ENCODE measurements at places on chromosomes 16 and 17.

DNA sequence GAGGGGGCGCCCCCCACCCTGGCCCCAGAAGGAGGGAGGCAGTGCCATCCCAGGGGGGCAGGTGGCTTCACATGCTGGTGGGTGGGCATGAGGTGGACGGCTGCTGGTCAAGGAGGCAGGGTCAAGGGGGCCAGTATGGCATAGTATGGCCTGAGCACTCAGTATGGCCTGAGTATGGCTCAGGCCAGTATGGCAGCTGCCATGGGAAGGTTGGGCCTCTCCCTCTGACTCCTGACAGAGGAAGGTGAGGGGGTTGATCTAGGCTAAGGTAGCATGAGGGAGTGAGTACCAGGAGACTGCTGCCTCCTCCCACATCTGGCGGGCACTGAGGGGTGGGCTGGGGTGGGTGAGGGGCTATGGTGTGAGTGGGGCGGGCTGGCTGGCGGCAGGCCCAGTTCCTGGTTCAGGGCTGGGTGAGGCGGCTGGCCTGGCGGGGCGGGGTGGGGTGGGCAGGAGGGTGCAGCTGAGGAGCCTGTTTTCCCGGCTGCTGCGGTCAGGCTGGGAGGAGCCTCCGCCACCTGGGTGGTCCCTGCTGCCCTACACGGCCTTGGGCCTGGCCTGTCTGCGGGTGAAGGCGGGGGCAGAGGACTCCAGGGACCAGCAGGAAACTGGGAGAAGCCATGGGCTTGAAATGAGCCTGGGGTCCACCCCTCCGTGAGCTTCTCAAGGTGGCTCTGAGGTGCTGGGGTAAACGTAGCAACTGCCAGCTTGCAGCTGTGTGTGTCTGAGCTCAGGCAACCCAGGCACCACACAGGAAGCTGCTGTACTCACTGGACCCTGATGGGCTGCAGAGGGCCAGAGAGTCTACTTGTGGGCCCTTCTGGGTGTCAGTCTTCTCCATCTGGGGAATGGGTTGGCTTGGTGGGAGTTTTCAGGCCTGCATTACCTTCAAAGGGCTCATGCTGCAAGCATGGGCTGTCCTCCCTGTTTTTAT lies 57.0 kb downstream of the RAI1 start:
- peak; percentile 59 for DNase-seq

- no peak for DNase-seq
Observed at GRCh38 chr16:9105189-9105588, 13.7 kb downstream of the HAPSTR1 start.

- no peak for DNase-seq
Observed at GRCh38 chr16:14445937-14446715, 183.9 kb downstream of the PARN start.

DNA sequence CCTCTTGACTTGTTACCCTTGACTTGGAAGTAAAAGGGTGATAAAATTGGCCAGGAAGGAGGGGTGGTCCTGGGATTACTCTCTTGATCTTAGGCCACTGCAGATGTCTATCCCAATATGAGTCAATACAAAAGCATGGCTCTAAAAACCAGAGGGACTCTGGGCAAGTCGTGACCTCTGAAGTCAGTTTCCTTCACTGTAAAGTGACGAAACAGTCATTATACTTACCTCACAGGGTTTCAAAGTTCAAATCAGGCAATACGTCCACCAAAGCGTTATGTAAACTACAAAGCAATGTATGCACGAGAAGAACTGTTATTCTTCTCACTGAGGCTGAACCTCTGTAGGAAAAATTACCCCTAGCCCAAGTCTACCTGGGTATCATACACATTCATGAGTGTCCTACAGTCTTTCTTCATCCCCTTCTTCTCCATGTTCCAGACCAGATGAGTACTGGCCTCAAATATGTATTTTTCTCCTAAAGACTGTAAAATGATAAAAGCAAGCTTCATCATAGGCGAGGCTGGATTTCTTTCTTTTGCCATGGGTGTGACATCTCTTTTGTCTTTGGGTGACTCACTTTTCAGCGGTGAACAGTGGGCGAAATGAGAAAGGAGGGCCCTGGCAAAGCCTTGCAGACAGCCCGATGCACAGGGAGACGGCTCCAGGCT lies 34.5 kb upstream of the CLEC18B start:
- no peak for DNase-seq

DNA sequence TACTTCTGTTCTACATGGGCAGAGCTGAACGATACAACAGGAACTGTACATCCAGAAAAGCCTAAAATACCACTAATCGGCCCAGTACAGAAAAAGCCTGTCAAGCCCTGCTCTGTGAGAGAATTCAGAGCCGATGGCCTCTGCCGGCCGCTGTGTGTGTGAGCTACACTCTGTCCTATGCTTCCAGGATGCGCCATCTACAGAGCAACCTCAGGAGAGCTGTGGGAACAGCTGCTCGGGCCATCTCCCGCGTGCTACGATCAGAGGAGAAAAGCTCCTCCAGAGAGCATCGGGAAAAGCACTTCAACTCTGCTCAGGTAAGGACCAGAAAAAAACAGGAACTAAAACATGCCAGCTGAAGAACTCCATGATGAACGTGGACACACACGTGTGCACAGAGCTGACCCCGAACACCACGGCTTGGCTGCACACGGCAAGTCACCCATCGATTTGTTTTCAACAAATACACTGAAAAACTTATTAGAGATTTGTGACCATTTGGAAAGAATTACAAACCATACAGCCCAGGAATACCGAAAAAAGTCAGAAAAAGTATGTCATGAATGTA lies 115.9 kb downstream of the ANKRD11 start:
- DNase-seq: no peak

DNA sequence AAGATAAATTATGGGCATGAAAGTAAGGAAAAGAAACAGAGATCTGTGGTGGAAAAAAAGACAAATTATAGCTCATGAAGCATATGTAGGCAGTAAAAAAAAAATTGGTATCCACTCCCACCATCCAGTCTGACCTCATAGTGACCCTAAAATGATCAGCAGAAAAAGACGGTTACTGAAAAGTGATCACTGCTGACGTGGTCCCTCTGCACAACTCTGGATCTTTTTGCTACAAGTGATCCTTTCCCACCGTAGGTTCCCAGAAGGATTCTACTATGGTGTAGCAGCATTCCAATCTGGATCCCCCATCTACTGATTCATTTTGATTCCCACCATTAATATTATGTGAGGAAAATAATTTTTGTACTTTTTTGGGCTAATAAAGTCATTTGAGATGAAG lies 10.9 kb upstream of the CHST6 start:
- DNase-seq: no peak

- no peak for DNase-seq
Observed at GRCh38 chr17:27553019-27553511, 77.9 kb upstream of the LGALS9 start.

DNA sequence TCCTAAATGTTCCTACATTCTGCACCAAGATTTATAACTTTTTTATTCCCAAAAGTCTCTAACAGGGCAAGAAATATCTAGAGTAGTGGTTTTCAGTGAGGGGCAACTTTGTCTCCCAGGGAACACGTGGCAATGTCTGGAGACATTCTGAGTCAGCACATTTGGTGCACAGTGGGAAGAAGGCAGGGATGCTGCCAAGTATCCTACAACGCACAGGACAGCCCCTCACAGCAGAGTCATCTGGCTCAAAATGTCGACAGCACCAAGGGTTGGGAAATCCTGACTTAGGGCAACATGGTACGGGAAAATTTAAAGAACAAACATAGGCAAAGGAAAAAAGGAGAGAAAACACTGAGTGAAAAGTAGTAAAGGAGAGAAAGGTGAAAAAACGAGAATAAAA lies 61.8 kb downstream of the SMG6 start:
- no peak for DNase-seq

DNA sequence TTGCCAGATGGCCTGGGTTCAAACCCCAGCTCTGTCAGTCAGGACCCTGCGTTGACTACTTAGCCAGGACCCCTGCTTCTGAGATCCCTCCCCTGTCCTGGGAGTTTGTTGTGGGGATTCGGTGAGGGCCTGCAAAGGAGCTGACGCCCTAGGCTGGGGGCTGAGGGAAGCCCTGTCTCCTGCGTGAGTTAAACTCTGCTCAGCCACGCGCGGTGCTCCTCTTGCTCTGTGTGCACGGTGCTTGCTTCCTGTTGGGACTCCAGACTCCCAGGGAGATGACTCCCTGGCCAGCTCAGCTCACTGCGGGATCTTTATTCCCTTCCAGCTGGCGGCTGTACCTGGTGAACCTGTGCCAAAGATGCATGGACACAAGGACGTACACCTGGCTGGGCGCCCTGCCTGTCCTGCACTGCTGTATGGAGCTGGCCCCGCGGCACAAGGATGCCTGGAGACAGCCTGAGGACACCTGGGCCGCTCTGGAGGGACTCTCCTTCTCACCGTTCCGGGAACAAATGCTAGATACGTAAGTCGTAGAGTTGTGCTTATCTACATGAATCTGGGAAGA lies 37.4 kb downstream of the RNF213 start:
- no peak for DNase-seq

DNA sequence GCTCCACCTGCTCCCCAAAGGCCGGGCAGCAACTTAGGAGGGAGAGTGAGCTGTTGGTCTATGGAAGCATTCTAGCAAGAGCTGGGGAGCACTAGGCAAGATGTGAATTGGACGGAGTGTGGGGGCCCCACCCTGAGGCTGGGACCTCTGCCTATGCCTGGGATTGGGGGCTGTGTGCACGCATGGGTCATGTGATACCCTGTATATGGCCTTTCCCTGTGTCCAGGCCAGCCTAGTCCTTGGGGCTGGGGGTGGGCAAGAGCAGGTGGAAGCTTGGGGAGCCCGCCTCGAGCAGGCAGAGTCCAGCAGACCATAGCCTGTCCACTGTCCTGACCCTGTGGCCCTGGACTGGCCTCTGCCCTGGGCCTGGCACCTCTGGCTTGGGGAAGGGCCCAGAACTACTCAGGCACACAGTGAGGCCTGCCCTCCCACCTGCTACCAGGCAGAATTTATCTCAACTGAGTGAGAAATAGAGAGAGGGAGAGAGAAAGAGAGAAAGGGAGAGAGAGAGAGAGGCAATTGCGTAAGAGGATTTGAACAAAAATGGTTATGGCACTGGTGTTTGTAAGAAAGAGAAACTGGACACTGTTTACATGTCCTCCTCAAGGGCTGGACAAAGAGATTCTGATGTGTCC lies 19.1 kb downstream of the PDP2 start:
- DNase-seq: peak; percentile 41

- DNase-seq: no peak
Observed at GRCh38 chr16:56275801-56276200, 84.5 kb downstream of the GNAO1 start.

GRCh38 chr17:55420067-55420775 lies 1.4 kb downstream of the MMD start:
- peak; percentile 71 for DNase-seq

GRCh38 chr17:68595986-68596385 lies 5.2 kb downstream of the FAM20A start:
- no peak for DNase-seq

- no peak for DNase-seq
Observed at GRCh38 chr17:7748076-7748775, 30.7 kb downstream of the DNAH2 start.

DNA sequence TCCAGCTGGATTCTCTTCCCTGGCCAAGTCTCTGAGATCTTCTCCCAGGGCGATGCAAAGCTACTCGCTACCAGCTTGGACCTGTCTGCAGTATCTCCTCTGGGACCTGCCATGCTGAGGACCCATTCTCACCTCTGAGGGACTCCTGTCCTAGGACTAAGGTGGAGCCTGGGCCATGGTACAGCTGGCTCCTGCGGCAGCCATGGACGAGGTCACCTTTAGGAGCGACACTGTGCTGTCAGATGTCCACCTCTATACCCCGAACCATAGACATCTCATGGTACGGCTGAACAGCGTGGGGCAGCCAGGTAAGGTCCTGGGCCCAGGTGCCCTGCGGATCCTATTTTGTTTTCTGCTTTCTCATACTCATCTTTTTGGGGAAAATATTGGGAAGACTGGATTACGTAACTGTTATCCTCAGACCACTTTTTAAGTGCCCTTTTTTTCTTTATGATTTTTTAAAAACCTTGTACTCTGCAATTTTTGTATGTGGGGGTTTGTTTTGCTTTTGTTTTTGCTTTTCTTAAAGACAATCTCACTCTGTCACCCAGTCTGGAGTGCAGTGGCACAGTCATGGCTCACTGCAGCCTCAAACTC lies 4.1 kb downstream of the METTL22 start:
- DNase-seq: no peak

- DNase-seq: no peak
Observed at GRCh38 chr16:73384506-73385089, 336.7 kb upstream of the ZFHX3 start.

GRCh38 chr17:14316126-14316832 lies 15.4 kb downstream of the HS3ST3B1 start:
- DNase-seq: no peak

DNA sequence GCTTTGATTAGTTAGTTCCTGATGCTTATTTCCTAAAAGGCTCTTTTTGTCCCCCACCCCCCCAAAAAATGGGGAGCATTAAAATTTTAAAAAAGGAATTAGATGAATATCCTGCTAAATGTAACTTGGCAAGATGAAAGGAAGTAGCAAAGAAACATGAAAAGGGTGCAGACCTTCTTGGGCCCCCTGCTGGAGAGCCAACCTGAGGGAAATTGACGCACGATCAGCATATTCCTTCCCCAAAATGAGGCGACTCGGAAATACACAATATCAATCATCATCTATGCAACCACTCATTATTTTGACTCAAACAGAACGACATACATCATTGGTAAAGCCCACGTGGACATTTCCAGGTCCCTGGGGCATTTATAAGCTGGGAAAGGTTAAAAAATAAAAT lies 59.7 kb downstream of the GRIN2A start:
- DNase-seq: peak; percentile 30

DNA sequence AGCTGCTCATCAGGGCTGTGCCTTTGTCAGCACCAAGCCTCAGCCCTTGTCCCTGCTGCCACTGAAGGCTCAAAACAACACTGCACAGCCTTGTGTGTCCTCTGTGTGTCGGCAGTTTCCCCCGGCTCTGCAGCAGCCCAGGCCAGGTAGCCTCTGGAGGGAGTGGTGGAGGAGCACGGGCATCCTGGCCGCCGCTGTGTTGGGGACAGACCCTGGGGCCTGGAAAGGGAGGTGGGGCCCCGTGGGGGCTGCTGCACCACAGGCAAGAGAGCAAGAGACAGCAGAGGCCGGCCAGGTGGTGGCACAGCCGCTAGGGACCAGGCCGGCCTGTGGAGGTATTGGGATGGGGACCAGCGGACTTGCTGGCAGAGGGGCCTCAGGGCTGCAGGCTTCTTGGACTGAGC lies 96.9 kb upstream of the ZNF750 start:
- no peak for DNase-seq

DNA sequence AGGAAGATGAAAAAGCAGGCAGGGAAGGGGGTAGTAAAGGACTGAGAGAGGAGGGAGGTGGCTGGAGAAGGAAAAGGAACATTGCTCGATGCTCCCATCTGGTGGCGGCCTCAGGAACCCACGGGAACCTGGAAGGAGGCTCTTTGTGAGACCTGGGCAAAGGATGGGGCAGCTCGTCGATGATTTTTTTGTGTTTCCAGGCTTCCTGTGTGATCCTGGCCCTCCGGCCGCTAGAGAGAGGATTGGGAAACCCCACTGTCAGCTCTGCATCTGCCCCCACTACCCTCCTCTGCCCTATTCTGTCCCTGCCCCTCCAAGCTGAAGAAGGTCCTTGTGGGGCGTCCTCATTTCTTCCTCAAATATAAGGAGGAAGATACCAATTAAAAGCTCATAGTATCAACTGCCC lies 6.6 kb downstream of the WFIKKN2 start:
- peak; percentile 83 for DNase-seq

- no peak for DNase-seq
Observed at GRCh38 chr16:51445250-51445649, 294.2 kb upstream of the SALL1 start.
